ENCODE measurements at places on chromosomes 3 and 15. TPM values are rescaled to one million over a fixed set of nuclear protein-coding genes. Genes with fewer than 3 reads are reported as not detected.

Gene NDN
- polyA plus RNA-seq = 32.8 TPM

Gene FEZF2
- 0.02 TPM for polyA plus RNA-seq

Gene KBTBD8
- polyA plus RNA-seq = 1.1 TPM

Gene MBNL1
- 150 TPM for polyA plus RNA-seq

Gene PLSCR2
- not detected for polyA plus RNA-seq

Gene CCDC9B
- 2.0 TPM for polyA plus RNA-seq

Gene GOLGA6A
- polyA plus RNA-seq = not detected

Gene SLC27A2
- polyA plus RNA-seq = 0.23 TPM

Gene B3GNT5
- polyA plus RNA-seq = 0.96 TPM

Gene LRRC34
- polyA plus RNA-seq = 2.7 TPM

Gene OIP5
- polyA plus RNA-seq = 2.4 TPM

GRCh38 chr3:8456412-8456811 is 45.2 kb upstream of the LMCD1 start:
- no peak for DNase-seq
- H3K4me3 ChIP-seq = no peak overlapping the region
- no peaks in the 10 kb centered on the region for H3K36me3 ChIP-seq
- H3K4me1 ChIP-seq = peaks cover 25% of the 10 kb centered on the region

DNA sequence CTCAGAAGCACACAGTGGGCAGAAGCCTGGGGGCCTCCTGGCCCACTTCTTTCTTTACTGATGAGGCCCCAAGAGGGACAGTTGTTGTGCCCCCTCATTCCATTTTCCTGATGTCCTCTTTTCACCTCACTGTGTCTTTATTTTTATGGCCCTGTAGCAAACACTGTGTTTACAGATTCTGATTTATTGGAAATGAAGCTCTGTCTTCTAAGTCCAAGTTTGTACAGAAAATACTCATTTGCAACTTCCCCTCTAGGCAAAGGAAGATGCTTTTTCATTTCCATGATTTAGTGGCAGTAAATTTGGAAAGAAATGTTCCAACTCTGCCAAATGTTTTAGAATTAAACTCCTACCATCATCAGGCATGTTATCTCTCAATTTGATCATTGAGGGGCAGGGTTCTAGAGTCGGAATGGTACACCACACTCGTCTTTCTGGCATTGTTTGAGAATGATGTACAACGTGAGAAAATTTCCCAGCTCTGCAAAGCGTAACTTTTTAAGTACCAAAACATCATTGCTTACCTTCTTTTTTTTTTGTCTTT is 129.7 kb downstream of the ARNT2 start:
- H3K4me3 ChIP-seq = no peak overlapping the region
- peaks cover 12% of the 10 kb centered on the region for H3K4me1 ChIP-seq
- H3K27me3 ChIP-seq = no peaks in the 10 kb centered on the region
- DNase-seq = no peak

- DNase-seq = no peak
- H3K27ac ChIP-seq = no peak overlapping the region
- no peaks in the 10 kb centered on the region for H3K27me3 ChIP-seq
- no peak overlapping the region for H3K4me3 ChIP-seq
- no peaks in the 10 kb centered on the region for H3K36me3 ChIP-seq
These were observed 63.6 kb upstream of the MBNL1 start for GRCh38 chr3:152205097-152205593.

DNA sequence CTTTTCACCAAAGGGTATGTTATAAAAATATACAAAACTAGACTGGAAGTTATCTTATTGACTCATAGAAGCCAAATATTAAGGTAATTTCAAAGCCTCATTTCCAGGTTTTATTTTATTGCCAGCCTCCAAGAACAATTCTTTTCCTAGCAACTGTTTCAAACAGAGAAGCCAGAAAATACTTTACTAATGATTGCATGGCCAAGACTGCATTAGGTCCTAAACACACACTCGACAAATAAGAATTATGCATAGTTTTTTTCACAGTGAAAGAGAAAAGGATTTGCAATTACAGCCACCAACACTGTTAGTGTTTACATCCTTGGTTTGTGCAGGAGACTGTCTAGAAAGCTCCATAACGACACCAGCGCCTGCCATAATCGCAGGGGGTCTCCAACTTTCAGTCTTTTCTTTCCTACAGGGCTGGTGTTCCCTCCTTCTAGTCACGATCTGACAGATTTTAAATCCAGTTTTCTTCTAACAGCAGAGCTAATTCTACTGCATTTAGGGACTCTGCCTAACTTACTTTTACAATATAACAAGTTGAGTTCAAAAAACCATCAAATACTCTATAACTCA is 58.1 kb downstream of the CLASP2 start:
- H3K4me1 ChIP-seq = peaks cover 18% of the 10 kb centered on the region
- H3K27me3 ChIP-seq = no peaks in the 10 kb centered on the region
- peak overlapping the region; percentile 63 for H3K27ac ChIP-seq
- no peaks in the 10 kb centered on the region for H3K36me3 ChIP-seq
- H3K4me3 ChIP-seq = peak overlapping the region; percentile 44

GRCh38 chr3:126101521-126101982 is 17.6 kb upstream of the SLC41A3 start:
- no peak overlapping the region for H3K4me3 ChIP-seq
- H3K4me1 ChIP-seq = no peaks in the 10 kb centered on the region
- H3K27ac ChIP-seq = no peak overlapping the region
- peaks cover 8% of the 10 kb centered on the region for H3K27me3 ChIP-seq
- no peaks in the 10 kb centered on the region for H3K36me3 ChIP-seq

GRCh38 chr3:120160050-120160449 is 65.8 kb upstream of the GSK3B start:
- peak; percentile 96 for DNase-seq
- H3K4me3 ChIP-seq = no peak overlapping the region
- H3K4me1 ChIP-seq = peaks cover 2% of the 10 kb centered on the region
- no peak overlapping the region for H3K27ac ChIP-seq
- H3K27me3 ChIP-seq = no peaks in the 10 kb centered on the region

DNA sequence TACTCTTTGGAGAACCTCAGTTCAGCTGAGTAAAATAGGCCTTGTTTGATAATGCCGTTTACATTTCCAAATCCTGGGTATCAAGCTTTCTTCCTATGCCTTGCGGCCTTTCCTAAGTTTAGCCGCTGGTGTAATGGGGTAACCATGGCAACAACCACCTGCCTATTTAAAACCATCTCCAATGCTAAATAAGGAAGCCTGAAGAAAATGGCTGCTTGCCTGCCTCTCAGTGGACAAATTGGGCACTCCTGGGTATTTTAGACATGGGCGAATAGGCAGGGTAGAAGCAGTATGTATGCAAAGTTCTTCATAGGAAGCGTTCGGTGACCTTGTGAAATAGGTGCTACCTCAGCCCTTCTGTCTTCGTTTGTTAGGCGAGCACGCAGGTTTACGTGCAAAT is 122.7 kb downstream of the DGKG start:
- no peak overlapping the region for H3K27ac ChIP-seq
- peaks cover 2% of the 10 kb centered on the region for H3K4me1 ChIP-seq
- H3K27me3 ChIP-seq = no peaks in the 10 kb centered on the region
- H3K36me3 ChIP-seq = no peaks in the 10 kb centered on the region
- no peak overlapping the region for H3K4me3 ChIP-seq
- peak; percentile 19 for DNase-seq

DNA sequence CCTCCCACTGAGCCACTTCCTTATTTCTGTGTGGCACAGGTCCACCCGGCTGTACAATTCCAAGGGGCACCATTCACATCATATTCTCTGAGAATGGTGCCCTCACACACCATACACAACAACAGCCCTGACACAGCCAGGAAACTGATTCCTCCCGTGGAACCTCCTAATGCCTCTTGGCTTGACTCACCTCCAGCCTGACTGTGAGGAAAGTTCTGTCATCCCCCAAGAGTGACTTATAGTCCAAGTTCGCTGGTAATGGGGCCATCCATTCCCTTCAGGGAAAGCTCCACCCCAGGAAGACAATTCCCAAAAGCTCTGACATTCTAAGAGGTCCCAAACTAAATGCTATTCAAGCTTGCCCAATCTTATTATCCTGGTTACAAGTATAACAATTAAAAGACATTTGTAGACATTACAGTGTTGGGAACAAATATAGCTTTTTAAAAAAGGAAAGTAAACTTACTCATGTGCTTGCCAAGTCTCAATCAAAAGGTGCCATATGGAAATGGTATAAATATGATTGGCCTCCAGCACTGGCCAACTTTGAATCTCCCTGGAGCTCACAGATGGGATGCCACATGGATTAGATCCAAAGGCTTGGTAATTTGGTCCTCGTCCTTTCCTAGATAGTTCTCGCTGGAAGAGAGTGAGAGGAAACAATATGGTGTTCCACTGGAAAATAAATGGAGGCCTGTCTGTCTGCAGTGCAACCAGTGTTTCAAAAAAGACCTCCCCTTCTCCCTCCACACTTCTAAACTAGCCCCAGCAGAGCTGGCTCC is 56.3 kb upstream of the PSMD6 start:
- no peak overlapping the region for H3K27ac ChIP-seq
- H3K27me3 ChIP-seq = no peaks in the 10 kb centered on the region
- no peak for DNase-seq
- H3K36me3 ChIP-seq = no peaks in the 10 kb centered on the region

- H3K4me3 ChIP-seq = no peak overlapping the region
- no peaks in the 10 kb centered on the region for H3K36me3 ChIP-seq
- no peak for DNase-seq
- peaks cover 25% of the 10 kb centered on the region for H3K4me1 ChIP-seq
- H3K27me3 ChIP-seq = no peaks in the 10 kb centered on the region
- no peak overlapping the region for H3K27ac ChIP-seq
These were observed 123.7 kb downstream of the ASB7 start for GRCh38 chr15:100726070-100726420.

DNA sequence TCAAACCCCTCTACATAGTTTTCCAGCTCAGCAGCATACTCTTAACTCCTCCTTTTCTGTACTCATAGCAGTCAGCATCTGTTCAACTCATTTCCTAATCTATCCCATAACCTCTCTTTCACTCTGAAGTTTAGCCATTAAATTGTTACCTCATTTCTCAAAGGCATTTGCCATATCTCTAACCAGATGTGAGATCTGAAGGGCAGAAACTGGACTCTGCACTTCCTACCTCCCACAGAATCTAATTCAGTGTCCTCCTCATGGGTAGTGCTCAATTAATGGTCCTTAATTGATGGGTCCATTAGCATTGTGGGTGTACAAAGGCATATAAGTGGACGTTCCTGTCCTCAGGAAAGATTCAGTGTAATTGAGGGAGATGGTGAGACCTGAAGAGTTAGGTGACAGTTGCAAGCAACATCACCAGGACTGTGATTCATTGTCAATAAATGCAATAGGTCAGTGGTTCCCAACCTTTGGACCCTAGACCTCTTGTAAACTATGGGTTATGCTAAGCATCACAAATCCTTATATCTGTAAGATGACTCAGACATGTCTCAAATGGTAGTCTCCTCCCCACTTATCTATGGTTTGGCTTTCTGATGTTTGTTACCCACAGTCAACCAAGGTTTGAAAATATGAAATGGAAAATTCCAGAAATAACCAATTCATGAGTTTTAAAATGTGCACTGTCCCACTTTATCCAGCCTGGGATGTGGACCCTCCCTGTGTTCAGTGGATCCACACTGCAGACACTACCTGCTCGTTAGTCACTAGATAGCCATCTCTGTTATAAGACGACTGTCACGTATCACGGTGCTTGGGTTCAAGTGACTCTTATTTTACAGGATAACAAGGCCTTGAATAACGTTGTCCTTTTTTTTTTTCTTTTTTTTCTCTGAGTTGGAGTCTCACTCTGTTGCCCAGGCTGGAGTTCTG is 25.0 kb upstream of the UACA start:
- peak overlapping the region; percentile 60 for H3K27ac ChIP-seq
- peak; percentile 83 for DNase-seq
- peaks cover 37% of the 10 kb centered on the region for H3K4me1 ChIP-seq

GRCh38 chr3:190811775-190812480 is 50.6 kb downstream of the GMNC start:
- H3K27ac ChIP-seq = no peak overlapping the region
- H3K27me3 ChIP-seq = no peaks in the 10 kb centered on the region
- DNase-seq = peak; percentile 44

GRCh38 chr3:136247855-136248590 is 2.1 kb upstream of the PCCB start:
- H3K36me3 ChIP-seq = no peaks in the 10 kb centered on the region
- H3K27me3 ChIP-seq = no peaks in the 10 kb centered on the region
- no peak overlapping the region for H3K4me3 ChIP-seq
- peaks cover 7% of the 10 kb centered on the region for H3K4me1 ChIP-seq

DNA sequence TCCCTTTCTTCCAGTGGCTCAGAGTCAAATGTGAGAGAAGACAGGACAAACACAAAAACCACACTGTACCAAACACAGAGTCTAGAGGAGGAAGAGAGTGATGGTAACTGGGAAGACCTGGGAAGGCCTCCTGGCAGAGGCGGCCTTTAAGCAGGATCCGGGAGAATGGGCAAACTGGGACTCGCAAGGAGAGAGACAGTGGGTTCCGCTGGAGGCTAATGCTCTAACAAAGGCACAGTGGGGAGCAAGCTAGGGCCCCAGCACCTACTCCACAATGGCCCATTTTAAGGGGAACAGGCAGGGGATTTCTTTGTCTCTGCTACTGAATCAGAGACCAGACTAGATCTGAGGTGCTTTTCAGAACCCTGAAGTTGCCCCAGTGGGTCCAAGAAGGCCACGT is 81.4 kb upstream of the HES1 start:
- H3K4me3 ChIP-seq = no peak overlapping the region
- no peak for DNase-seq
- no peaks in the 10 kb centered on the region for H3K4me1 ChIP-seq
- no peak overlapping the region for H3K27ac ChIP-seq
- H3K27me3 ChIP-seq = no peaks in the 10 kb centered on the region
- H3K36me3 ChIP-seq = no peaks in the 10 kb centered on the region

- no peak overlapping the region for H3K27ac ChIP-seq
- DNase-seq = peak; percentile 53
- peaks cover 19% of the 10 kb centered on the region for H3K36me3 ChIP-seq
These were observed 91.3 kb downstream of the UACA start for GRCh38 chr15:70672081-70672480.

DNA sequence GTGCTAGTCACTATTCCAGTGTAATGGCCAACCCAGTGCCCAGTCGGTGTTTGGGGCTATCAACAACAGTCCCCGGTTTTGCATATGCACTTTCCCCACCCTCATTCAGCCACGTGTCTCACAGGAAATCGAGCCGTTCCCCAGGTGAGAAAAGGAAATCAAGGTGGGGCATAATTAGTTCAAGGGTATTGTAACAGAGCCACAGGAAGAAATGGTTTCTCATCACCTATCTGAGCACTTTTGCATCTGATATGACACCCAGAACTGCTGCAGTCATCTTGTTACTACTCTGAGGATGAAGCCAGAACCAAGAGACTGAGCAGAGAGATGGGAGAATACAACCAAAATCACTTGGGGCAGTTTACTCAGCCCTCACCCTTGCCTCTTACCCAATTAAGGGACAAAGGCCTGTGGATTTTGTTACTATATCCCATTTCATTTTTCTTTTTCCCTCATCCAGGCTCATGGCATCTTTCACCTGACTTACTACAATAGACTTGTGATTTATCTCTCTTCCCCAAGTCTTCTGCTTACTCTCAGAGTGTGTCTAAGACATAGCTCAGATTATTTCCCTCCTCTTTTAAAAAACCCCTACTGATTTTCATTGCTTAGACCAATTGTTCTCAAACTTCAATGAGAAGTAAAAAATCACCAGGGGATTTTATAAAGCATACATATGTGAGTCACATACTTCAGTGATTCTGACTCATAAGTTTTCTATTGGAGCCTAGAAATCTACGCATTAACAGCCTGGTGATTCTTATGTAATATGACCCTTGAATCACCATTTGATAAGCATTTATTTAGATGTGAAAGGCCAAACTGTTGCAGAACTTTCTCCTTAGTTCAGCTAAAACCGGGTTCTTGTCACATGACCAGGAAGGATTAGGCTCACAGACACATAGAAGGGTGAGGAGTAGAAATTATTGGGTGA is 40.5 kb downstream of the TRAT1 start:
- peak; percentile 77 for DNase-seq
- H3K27me3 ChIP-seq = no peaks in the 10 kb centered on the region
- no peaks in the 10 kb centered on the region for H3K36me3 ChIP-seq
- H3K4me3 ChIP-seq = no peak overlapping the region
